ENCODE measurements at places on chromosomes 12 and 14.

- no peak for DNase-seq
Observed at GRCh38 chr12:43453761-43454160, 98.2 kb downstream of the ADAMTS20 start.

GRCh38 chr12:88522961-88523360 lies 57.3 kb downstream of the KITLG start:
- no peak for DNase-seq

DNA sequence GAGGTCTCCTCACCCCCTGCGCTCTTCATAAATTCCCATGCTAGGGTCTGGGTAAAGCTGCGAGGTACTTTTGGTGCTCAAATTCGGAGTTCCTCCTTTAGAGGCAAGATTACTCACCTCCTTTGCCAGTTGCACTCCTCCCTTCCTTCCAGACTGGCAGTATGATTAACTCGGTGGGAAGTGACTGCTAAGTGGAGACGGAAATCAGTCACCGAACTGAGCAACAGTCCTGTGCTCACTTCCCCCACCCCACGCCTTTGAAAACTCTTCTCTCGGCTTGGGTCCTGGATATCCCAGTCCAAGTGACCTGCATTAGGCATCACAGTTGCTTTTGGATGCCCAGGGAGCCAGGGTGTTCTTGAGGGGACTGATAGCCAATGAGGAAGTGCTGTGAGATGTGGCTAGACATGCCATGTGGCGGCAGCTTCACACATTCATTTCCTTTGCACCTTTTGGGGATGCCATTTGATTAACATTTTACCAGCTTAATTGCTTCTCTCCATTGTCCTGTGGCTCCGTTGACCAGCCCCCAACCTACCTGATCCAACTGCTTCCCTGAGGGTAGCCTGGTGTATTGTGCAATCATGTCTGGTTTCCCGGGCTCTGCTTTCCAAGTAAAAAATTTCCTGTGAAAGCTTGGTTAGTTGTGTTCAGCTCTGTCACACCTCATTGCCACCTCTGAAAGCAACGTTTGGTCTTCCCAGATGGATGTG lies 840 bp downstream of the PNP start:
- DNase-seq = no peak

DNA sequence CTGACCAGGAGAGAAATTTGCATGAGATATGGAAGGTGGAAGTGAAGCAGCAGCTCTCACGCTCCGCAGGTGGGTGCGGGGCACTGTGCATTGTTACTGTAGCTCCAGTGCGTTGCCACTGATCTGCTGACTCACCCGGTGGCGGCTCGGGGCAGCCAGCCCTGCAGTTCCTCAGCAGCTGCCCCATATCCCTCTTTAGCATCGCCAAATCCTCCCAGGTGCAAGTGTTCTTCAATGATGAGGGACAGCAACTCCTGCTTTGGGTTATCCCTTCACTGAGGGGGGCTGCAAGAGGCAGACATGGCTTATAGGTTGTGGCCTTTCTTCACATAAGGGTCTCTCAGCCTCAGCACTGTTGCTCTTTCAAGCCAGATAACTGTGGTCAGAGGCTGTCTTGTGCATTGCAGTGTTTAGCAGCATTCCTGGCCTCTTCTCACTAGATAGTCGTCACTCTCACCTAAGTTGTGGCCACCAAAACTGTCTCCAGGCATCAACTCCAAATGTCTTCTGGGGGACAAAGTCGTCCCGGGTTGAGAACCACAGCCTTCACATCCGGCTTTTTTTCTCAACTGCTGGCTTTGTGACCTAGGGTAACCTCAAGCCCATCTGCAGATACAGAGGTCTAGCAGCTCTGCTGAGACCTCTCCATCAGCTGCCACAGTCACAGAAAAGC lies 180.8 kb downstream of the EFCAB11 start:
- no peak for DNase-seq

- peak; percentile 60 for DNase-seq
Observed at GRCh38 chr14:60090864-60091519, 731 bp upstream of the PCNX4 start.

DNA sequence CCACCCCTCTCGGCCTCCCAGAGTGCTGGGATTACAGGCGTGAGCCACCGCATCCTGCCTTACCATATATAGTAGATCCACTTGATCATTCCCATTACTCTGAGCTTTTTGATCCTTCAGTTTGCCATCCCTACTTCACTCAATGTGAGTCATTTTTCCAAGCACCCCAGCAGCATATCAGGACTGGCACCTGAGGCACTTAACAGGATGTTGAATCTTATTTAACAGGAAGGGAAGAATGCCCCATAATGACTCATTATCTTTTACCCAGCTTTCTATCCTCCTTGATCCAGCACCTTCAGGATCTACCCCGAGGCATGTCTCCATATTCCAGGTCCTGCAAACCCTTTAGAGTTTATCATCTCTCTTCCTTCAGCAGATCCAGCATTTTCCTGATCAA lies 84.9 kb upstream of the CMKLR1 start:
- DNase-seq = no peak

DNA sequence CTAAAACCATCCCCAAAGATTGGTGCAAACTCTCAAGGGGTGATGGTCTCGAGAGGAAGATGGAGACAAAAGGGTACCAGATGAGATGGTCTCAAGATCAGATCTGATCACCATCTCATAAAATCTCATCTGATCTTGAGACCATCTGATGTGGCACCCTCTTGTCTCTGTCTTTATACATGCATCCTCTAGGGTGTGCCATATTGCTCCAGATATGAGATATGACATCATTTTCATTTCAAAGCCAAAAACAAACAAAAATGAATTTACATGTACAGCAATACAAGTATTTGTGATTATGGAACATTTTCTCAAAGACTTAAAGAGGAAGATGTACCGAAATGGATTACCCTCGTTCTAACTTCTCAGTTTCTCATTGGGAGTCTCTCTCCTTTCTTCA lies 787.2 kb downstream of the GALC start:
- DNase-seq = no peak

DNA sequence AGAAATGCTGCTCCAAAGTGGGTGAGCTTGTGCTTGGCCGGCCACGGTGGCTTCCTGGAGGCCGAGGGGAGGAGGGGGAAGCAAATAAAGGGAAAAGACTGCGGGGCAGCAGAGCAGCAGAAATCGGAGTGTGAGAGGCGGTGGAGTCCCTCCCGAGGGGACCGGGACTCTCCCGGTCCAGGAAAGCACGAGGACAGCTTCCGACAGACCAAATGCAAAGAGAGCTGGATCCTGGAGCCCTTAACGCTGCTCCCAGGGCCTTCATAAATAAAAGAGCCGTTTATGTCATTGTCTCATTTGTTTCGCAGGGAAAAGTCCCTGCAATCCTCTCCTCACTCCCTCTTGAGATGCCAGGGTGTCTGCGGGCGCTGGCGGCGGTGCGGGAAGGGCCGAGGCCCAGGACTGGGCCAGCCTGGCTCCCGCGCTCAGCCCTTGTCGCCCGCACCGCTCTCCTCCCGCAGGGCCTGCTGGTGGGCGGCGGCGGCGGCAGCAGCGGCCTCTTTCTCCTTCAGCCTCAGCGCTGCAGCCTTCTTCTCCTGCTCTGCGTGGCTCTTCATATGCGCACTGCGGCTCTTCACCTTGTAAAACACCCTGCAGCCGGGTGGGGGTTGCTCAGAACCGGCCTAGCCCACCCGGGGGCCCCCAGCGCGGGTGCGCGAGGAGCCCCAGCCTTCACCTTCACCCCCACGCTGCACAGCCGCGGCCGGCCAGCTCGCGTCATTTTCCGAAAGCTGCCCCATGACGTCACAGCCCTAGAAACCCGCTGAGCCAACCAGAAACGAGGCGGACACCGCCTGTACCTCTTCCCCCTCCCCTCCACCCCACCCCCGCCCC lies 4.5 kb upstream of the PNMA1 start:
- DNase-seq = no peak

DNA sequence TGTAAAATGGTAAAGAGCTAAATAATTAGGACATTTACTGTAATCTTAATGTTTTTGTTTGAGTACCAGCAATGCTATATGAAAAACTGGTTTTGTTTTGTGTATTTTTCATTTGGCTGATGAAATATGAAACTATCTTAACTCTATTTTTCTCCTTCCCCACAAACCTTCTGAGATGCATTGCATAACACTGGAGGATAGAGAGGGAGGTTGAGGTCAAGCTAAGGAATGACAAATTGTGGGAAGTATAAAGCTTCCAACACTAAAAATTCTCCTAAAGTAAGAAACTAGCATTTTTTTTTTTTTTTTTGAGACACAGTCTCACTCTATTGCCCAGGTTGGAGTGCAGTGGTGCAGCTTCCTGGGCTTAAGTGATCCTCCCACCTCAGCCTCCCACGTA lies 31.5 kb upstream of the SRP54 start:
- peak; percentile 33 for DNase-seq

- DNase-seq = no peak
Observed at GRCh38 chr12:62523619-62524018, 57.0 kb downstream of the MON2 start.

DNA sequence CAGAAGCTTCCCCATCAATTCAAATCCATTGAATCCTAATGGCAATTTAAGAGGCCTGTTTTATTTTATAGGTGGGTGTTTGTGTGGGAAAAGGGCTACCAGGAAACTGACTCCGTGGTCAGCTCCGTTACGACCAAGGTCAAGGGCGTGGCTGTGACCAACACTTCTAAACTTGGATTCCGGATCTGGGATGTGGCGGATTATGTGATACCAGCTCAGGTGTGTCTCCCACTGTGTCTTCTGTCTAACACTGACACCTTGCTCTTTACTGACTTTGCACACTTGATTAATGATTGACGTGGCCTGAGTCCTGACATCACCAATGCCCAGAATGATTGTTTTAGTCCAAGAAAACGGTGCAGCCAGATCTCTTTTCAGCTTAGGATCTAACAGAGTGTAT lies 7.1 kb downstream of the P2RX4 start:
- DNase-seq = no peak

DNA sequence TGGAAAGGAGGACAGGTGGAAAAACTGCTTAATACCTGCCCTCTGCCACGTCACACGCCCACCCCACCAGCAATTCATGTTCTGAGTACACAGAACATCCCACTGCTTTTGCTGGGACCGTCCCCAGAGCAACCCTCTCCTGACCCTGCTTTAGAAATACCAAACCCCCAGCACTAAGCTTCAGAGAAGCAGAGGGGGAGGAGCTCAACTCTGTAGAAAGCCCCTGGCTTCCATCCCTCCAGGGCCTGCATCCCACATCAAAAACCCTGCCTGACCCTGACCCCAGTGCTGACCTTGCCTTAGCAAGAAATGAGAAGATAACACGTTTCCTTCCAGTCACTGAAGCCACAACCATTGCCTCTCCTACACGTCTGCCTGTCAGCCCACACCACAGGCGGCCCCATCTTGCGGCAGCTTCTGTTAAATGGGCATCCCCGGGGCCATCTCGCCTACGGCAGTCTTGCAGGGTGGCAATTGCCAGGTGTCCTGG lies 19.7 kb downstream of the VDR start:
- DNase-seq = no peak

DNA sequence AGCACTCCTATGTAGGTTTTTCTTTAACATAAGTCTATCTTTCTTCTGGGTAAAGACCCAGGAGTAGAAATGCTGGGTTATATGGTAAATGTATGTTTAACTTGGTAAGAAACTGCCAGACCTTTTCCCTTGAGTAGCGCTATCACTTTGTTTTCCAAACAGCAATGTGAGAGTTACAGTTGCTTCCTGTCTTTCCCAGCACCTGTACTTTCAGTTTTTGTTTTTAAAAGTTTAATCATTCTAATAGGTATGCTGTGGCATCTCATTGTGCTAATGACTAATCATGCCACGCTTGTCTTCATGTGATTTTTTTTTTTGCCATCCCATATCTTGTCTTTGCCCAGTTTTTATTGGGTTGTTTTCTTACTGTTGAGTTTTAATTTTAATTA lies 28.1 kb downstream of the GIT2 start:
- DNase-seq = no peak

DNA sequence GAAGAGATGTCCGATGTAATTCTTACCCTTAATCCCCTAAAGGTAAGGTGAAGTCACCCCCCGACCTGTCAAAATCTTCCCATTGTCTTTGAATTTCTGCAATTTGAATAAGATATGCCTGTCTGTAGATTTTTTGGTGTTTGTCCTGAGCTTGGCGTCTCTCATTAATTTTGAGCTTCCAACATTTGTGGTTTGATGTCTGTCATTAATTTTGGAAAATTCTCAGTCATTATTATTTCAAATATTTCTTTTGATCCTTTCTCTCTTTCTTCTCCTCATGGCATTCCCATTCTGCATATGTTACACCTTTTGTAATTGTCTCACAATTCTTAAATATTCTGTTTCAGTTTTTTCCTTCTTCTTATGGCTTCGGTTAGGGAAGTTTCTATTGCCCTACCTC lies 60.1 kb downstream of the EPS8 start:
- DNase-seq = no peak

DNA sequence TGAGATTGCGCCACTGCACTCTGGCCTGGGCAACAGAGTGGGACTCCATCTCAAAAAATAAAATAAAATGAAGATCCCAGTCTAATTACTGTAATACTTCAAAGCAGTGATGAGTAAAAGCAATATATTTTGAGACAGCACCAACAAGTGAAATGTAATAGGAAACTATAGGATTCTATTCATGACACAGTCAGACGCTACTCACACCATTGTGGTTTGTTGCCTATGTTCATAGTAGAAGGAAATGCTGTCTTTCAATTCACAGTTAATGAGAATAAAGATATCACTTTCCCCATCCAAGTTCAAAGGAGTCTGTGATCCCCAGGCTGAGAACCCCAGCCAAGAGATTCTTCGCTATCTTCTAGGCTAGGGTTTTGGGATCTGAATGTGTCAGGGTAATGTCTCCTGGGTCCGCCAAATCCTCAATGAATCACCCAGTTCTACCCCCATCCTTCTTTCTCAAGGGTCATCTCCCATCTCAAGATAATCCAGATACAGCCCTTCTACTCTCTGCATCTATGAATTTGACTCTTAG lies 16.6 kb upstream of the DTX1 start:
- no peak for DNase-seq

DNA sequence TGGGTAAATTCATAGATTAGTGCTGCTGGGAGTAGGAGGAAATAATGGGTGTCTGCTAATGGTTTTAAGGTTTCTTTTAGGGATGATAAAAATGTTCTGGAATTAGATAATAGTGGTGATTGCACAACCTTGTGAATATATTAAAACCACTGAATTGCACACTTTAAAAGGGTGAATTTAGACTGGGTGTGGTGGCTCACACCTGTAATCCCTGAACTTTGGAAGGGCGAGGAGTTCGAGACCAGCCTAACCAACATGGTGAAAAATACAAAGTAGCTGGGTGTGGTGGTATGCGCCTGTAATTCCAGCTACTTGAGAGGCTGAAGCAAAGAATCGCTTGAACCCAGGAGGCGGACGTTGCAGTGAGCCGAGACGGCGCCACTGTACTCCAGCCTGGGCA lies 1.3 kb downstream of the RAD52 start:
- DNase-seq = no peak

Data from fibroblast of skin of left quadriceps (primary cell).